ENCODE measurements at places on chromosomes 5 and 9.

- no peak for DNase-seq
These were observed 163.6 kb downstream of the MEF2C start for GRCh38 chr5:88719434-88719833.

- DNase-seq = no peak
These were observed 112.7 kb downstream of the SMC2 start for GRCh38 chr9:104206766-104207165.

GRCh38 chr5:177117441-177118045 is 16.0 kb upstream of the NSD1 start:
- no peak for DNase-seq

DNA sequence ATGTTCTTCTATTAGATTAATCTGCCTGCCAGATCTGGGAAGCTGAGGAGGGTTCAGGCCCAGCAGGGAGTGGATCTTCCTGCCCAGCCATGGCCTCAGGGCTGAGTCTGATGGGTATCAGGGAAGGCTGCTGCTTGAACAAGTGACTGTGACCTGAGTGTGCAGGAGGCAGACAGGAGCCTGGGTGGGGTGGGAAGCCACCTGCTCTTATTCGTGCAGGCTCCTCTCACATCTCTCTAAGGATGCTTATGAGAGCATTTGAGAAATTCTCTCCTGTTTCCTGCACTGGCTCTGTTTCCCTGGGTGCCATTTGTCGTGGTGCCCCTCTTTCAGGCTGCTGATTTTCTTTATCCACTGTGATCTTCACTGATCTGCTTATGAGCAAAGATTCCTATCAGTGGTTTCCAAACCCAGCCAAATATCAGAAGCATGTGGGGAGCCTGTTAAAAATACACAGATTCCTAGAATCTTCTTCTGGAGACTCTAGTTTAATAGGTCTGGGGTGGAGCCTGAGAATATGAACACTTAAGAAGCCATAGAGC is 2.1 kb downstream of the RGS3 start:
- DNase-seq = no peak

GRCh38 chr9:109035684-109036423 is 22.6 kb upstream of the CTNNAL1 start:
- no peak for DNase-seq

DNA sequence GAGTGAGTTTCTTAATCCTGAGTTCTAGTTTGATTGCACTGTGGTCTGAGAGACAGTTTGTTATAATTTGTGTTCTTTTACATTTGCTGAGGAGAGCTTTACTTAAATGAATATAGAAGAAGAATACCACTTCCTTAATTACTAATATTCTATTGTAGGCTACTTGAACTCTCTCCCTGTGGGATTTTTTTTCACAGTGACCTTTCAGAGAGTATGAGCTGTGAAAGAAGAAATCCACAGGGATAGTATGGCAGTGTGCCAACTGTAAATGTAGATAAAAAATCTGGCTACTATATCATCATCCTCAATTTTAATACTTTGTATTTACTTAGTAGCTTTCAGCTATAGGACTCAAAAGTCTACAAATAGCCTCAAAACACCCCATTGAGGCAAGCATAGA is 67.3 kb downstream of the COMMD10 start:
- DNase-seq = no peak

GRCh38 chr5:139821806-139822552 is 26.4 kb downstream of the PSD2 start:
- no peak for DNase-seq

- no peak for DNase-seq
These were observed 465.2 kb upstream of the RGMB start for GRCh38 chr5:98308231-98308630.

DNA sequence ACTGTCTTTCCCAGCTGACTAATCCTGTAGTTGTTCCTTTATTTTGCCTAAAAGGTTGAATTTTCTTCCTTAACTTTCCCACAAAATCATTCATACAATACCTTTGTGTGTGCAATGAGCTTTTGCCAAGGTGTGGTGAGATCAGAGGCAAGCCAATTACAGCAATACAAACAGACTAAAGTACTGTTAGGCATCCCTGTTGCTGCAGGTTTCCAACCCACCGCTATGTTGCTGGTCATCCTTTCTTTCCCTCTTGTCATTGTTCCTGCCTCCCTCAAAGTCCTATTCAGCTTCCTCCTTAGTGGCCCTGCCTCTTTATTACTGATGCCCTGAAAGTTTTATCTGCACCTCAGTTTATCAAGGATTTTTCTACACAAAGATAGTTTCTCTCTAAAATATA is 22.1 kb downstream of the ITGA2 start:
- DNase-seq = no peak

DNA sequence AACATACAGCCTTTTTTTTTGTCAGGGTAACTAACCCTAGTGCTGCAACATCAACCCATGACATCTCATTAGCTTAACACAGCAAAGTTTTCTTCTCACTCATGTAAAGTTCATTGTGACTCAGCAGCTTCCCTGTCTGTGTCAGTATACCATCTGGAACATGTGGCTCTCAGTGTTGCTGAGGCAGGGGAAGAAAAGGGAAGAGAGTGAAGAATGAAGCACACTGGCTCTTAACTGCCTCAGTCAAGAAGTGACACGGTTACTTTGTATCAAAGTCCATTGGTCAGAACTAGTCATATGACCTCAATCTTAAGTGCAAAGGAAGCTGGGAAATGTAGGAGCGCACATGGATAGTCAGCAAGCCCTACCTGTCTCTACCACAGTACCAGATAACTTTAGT is 185.0 kb upstream of the ELL2 start:
- no peak for DNase-seq

- no peak for DNase-seq
These were observed 19.2 kb downstream of the ANKHD1 start for GRCh38 chr5:140420665-140421361.

GRCh38 chr5:139651853-139652787 is 4.0 kb downstream of the CXXC5 start:
- no peak for DNase-seq

DNA sequence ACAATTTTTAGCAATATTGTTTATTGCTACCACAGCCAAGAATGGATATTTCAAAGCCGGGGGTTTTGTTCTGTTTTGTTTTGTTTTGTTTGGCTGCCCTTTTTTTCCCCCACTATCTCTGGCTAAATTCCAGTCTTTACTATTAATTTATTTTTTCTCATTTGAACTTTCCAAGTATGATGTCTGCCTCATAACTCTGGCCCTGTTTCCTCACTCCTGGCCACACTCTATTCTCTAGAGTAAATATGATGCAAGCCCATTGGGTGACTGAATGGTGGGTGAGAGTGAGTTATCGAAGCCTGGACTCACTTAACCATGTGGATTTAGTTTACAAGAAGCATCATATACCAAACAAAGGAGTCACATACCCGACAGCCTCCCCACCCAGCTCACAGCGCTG is 41.9 kb downstream of the WDR36 start:
- no peak for DNase-seq

DNA sequence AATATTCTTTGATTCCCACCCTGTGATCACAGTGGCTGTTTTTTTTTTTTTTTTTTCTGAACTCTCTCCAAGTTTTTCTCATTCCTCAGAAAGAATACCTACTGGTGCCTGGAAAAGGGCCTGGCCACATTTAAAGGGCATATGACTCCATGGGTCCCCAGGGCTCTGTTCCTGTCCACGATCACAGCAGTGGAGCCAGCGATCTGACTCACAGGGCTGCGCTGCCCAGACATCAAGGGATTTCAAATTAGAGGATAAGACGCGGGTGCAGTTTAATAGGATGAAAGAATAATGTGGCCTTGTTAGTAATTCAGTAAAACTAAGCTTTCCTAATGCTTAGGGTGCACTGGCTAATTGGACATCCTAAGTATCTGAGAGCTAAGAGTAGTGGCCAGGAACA is 175.1 kb upstream of the MSX2 start:
- no peak for DNase-seq

- DNase-seq = no peak
These were observed 307.3 kb downstream of the FBXL7 start for GRCh38 chr5:15807248-15807647.

- no peak for DNase-seq
These were observed 106.9 kb upstream of the PTCH1 start for GRCh38 chr9:95623640-95624039.

- DNase-seq = no peak
These were observed 167.5 kb downstream of the SYK start for GRCh38 chr9:90969021-90969675.

GRCh38 chr5:166024970-166025369 is 2266.5 kb upstream of the WWC1 start:
- no peak for DNase-seq

GRCh38 chr9:87427851-87428506 is 69.7 kb upstream of the DAPK1 start:
- DNase-seq = no peak

DNA sequence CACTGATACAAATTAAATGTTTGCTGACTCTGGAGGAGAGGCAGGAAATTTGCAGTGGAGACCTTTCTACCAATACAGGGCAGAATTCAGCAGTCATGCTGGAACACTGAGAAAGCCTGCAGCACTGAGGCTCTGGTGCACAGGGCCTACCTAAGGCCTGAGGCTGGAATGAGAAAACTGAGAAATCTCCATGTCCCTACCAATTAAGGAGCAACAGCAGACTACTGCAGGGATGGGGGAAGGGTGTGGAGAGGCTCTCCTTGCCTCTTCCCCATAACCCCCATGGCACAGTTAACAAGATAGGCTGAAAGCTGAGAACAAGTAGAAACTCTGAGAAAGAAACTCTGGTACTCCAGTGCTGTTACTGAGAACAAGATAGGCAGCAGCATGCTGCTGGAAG is 10.5 kb downstream of the FBXO4 start:
- no peak for DNase-seq

GRCh38 chr9:37974506-37975173 is 70.7 kb upstream of the SLC25A51 start:
- DNase-seq = no peak

- DNase-seq = no peak
These were observed 32.9 kb upstream of the CDK20 start for GRCh38 chr9:88007291-88007650.

GRCh38 chr9:133691626-133692363 is 46.4 kb downstream of the SARDH start:
- DNase-seq = no peak

- no peak for DNase-seq
These were observed 71.3 kb upstream of the RNF38 start for GRCh38 chr9:36471359-36471758.

- no peak for DNase-seq
These were observed 75.6 kb upstream of the ZSWIM6 start for GRCh38 chr5:61256474-61256873.

GRCh38 chr5:1011226-1011631 is 2.6 kb downstream of the NKD2 start:
- DNase-seq = no peak

- DNase-seq = no peak
These were observed 831 bp downstream of the IGFBPL1 start for GRCh38 chr9:38423273-38423972.

DNA sequence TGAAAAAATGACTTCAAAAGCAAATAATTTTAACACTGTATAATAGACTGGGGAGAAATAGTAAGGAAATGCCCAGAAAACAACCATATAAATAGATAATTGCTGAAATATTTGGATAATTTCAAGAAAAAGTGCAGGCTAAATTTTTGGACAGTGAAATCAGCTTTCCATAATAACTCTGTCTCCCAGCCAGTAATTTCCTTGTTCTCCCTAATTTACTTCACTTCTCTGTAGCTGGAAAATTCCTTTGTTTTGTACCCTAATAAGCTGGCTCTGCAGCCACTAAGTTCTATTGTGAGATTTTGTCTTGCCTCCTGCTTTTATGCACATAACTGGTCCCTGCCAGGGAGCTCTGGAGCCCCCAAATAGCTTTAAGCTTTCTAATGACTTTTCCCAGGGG is 27.7 kb downstream of the PRDM6 start:
- no peak for DNase-seq

DNA sequence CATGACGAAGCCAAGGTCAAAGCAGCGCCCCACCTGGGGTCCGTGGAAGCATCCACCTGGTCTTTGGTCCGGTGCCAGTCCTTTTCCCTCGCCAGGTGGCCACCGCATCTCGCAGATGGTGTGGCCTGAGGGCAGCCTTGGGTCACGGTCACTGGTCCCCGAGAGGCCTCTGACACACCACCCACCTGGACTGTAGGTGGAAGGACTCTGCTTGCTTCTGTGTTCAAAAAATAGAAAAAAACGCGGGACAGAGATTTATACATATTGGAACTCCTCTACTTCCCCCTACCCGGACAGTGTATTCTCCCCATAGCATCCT is 466 bp upstream of the TTC39B start:
- DNase-seq = no peak

- DNase-seq = no peak
These were observed 169.2 kb downstream of the NR3C1 start for GRCh38 chr5:143234162-143234842.

DNA sequence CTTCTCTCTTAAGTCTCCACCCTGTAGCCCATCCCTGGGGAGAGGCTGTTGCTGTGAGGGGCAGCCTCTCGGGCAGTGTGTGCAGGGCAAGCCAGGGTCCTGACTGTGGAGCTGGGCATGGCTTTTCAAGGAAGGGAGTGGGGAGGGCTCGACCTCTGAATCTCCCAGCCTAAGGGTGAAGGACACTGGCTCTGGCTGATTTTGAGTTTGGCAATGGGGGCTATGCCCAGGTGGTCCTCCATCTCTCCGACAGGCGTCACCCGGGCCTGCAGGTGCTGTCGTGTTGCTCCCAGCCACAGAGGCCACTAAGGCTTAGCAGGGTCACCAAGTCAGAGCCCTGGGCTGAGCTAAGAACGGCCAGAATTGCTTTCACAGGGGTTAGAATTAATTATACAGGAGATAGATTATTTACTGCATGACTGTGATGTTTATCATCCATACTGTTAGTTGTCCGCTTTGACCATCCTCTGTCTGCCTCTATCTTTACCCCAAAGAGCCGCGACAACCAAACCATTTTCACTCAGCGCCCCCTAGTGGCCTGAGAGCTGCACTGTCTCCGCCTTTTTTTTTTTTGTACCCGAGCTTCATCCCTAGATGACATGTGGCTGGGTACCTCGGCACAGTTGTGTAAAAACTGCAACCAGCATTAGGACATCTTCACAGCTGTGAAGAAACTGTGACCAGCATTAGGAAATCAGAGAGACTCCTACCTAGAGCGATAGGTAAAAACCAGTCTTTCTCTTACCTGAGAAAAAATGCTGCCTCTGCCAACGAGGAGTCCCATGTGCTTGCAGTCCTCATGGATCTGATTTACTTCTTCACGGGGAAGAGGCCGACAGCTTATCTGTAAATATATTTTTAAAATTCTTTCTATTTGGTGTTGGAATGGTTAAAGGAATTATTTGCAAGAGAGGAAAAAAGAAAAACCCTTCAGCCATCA is 44.5 kb downstream of the AGXT2 start:
- DNase-seq = no peak

- peak; percentile 24 for DNase-seq
These were observed at the start of gene CERCAM for GRCh38 chr9:128420651-128421481. TSS of gene CERCAM (plus strand) at chr9:128420857. CDS start at chr9:128420878, 21 bp downstream.

GRCh38 chr5:10631316-10631996 is 67.6 kb downstream of the ANKRD33B start:
- DNase-seq = no peak

GRCh38 chr5:114191441-114191840 is 170.4 kb upstream of the KCNN2 start:
- no peak for DNase-seq
